ENCODE measurements at places on chromosomes 2 and 18. TPM values are rescaled to one million over a fixed set of nuclear protein-coding genes. Genes with fewer than 3 reads are reported as not detected.
A peak's percentile ranks its signal among the peaks of the same experiment; 100 is the strongest.

The METTL5 gene
- total RNA-seq, result 62.7 TPM

- peaks cover under 1% of the 10 kb centered on the region for H3K4me1 ChIP-seq
- no peak overlapping the region for H3K4me3 ChIP-seq
- DNase-seq, result no peak
- peaks cover 6% of the 10 kb centered on the region for H3K27me3 ChIP-seq
- H3K36me3 ChIP-seq, result no peaks in the 10 kb centered on the region
These were observed 134.0 kb downstream of the MCFD2 start for GRCh38 chr2:46781468-46782189.

DNA sequence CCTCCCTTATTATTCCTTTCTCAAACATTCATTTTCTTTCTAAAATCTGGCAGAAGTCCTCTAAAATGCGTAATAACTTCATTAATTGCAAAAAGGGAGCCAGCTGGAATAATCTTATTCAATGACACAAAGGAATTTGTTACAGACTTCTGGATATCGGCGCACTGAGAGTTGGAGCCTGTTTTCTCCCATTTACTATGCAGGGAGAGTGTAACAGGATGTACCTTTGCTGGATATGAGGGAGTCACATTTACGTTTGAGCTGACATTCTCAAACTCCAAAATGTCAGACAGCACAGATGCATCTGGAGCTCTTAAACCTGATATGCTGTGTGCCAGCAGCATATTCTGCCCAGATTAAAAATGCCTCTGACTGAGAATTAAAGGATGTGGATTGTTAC, 275.3 kb downstream of the TMX3 start:
- DNase-seq, result no peak
- H3K36me3 ChIP-seq, result no peaks in the 10 kb centered on the region
- no peak overlapping the region for H3K27ac ChIP-seq

The ANXA4 gene
- total RNA-seq, result 40.9 TPM

The ZNF514 gene
- 22.7 TPM for total RNA-seq

DNA sequence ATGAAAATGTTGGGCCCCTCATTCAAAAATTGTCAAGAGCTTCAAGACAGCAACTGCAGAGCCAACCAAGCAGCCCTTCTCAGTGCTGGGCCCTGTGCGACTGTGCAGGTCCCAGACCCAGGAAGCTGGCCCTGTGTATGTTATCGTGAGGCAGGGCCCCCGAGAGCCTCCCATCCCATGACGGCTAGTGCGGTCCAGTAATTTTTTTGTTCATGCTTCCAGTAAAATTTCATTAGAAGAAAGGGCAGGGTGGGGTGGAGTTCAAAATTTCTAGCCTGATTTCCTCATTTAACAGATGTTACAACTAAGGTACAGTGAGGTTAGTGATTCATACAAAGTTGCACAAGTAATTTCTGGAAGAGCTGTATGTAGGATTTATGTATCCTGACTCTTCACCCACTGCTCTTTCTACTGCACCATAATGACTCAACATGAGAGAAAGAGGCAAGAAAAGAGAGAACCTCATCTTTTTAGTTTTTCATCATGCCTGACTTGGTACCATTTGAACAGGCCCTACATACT, 105.5 kb downstream of the ZEB2 start:
- H3K4me3 ChIP-seq, result no peak overlapping the region
- H3K27me3 ChIP-seq, result no peaks in the 10 kb centered on the region
- no peak overlapping the region for H3K27ac ChIP-seq
- no peaks in the 10 kb centered on the region for H3K36me3 ChIP-seq

The RBMS1 gene
- 90.6 TPM for total RNA-seq

DNA sequence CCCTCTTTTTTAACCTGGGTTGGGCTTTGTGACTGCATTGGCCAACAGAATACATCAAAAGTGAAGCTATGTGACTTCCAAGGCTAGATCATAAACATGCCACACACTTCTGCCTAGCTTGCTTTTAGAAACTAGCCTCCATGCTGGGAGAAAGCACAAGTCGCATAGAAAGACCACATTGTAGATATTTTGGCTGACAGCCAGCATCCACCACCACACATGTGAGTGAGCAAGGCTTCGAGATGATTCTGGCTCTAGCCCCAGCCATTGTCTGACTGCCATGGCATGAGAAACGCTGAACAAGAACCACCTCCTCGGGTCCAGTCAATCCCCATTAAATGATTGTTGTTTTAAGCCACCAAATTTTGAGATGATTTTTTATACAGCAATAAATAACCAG, 66.8 kb upstream of the STPG4 start:
- peaks cover 4% of the 10 kb centered on the region for H3K4me1 ChIP-seq
- peaks cover 11% of the 10 kb centered on the region for H3K27me3 ChIP-seq
- H3K27ac ChIP-seq, result no peak overlapping the region
- H3K36me3 ChIP-seq, result no peaks in the 10 kb centered on the region
- no peak for DNase-seq
- H3K4me3 ChIP-seq, result no peak overlapping the region

DNA sequence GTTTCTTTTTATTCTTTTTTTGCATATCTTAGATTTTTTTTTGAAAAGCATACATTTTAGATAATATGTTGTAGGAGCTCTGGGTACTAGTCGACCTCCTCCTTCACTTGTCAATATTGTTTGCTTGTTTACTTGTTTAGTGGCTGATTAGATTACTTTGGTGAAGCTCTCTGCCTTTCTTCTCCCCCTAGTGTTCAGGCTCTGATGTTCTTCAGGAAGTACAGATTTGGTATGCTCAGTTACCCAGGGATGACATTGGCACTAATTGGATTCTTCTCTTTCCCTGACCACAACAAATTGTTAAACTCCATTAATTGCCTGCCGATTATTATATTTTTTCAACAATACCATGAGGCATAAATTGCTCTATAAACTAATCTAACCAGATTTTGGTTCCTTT, 491.2 kb downstream of the SUCLG1 start:
- H3K4me1 ChIP-seq, result no peaks in the 10 kb centered on the region
- H3K36me3 ChIP-seq, result no peaks in the 10 kb centered on the region
- no peaks in the 10 kb centered on the region for H3K27me3 ChIP-seq
- no peak overlapping the region for H3K27ac ChIP-seq
- H3K4me3 ChIP-seq, result no peak overlapping the region
- no peak for DNase-seq

The COLEC12 gene
- total RNA-seq, result 0.06 TPM

DNA sequence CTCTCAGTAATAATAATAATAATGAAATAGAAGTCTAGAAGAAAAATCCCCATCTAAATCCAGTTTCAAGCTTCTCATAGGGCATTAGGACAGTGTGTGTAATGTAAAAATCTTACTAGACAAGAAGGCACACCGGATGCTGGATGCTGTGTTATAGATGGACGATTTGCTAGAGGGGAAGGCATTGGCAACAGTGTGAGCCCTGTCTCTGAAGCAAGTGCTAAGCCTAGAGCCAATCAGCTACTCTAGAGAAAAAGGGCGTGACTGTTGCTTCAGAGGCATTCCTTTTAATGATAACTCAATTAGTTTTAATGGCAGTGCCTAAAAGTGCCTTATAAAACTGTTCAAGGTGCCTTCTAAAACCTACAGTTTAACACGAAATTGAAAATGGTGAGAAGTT, 344.9 kb downstream of the TDRD15 start:
- no peak overlapping the region for H3K27ac ChIP-seq
- no peak overlapping the region for H3K4me3 ChIP-seq
- no peak for DNase-seq
- H3K4me1 ChIP-seq, result no peaks in the 10 kb centered on the region

- no peaks in the 10 kb centered on the region for H3K36me3 ChIP-seq
- H3K27ac ChIP-seq, result no peak overlapping the region
- H3K4me3 ChIP-seq, result peak overlapping the region; percentile 28
These were observed 63.3 kb downstream of the BOD1L2 start for GRCh38 chr18:57210107-57210715.

DNA sequence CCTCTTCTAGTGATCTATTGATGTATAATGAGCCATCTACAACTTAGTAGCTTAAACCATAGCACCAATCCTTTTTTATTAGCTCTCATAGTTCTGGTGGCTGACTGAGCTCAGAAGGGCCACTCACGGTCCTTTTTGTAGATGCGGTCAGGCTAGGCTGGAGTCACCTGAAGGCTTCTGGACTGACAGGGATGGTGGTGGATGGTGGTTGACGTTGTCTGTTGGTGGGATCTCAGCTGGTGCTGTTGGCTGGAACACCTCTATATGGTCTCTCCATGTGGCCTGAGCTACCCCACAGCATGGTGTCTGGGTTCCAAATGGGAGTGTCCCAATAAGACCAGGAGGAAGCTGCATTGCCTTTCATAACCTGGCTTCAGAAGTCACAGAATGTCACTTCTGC, 68.0 kb downstream of the BCL2L11 start:
- no peak overlapping the region for H3K27ac ChIP-seq
- no peak overlapping the region for H3K4me3 ChIP-seq
- DNase-seq, result no peak
- no peaks in the 10 kb centered on the region for H3K27me3 ChIP-seq

GRCh38 chr2:79792090-79792489, 279.2 kb downstream of the CTNNA2 start:
- no peaks in the 10 kb centered on the region for H3K27me3 ChIP-seq
- no peak overlapping the region for H3K4me3 ChIP-seq
- DNase-seq, result no peak
- H3K4me1 ChIP-seq, result no peaks in the 10 kb centered on the region

DNA sequence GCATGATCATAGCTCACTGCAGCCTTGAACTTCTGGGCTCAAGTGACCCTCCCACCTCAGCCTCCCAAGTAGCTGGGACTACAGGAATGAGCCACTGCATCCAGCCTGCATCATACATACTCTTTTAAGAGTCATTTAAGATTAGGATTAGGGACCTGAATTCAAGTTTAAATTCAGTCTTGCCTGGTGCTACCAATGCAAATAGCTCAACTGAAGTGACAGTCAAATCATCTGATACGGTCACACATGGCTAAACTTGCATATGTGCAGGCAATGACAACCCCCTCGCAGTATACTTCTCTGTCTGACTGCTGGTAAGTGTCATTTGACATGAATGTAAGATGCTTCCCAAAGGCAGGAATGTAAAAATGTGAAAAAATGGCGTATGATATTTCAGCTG, 31.8 kb upstream of the TMEM131 start:
- peak overlapping the region; percentile 83 for H3K27ac ChIP-seq
- peak overlapping the region; percentile 75 for H3K4me3 ChIP-seq
- H3K4me1 ChIP-seq, result peaks cover 31% of the 10 kb centered on the region
- no peak for DNase-seq

Measured in activated naive CD8-positive, alpha-beta T cell treated with anti-CD3 and anti-CD28 coated beads, Interleukin-2, amount 10 ng/mL, durations not matched to agents 7 days and 5 days (primary cell).